Activated CD8-positive, alpha-beta memory T cell treated with anti-CD3 and anti-CD28 coated beads, Interleukin-2, amount 50 U/mL, for 48 hours (primary cell): ENCODE measurements at places on chromosomes 2 and 18.

GRCh38 chr2:80019571-80020460 is 284.7 kb downstream of the LRRTM1 start:
- DNase-seq: no peak

DNA sequence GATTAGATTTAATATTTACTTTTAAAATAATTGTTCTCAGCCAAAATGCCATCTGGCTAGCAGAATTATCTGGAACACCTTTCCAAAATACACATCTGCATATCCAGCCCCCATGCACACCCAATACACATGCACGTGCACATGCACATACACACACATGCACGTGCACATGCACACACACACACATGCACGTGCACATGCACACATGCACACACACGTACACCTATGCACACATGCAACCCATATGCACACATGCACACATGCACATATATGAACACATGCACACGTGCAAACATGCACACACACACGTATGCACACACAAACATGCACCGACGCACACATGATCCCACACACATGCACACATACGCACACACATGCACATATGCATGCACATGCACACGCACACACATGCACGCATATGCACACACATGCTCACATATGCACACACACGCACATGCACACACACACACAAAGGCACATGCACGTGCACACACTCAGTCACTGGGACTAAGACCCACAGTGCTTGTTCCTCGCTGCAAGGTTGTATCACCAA is 53.5 kb downstream of the COPS8 start:
- DNase-seq: peak; percentile 8

- DNase-seq: no peak
Measured at GRCh38 chr2:44549099-44549471, 187.3 kb downstream of the CAMKMT start.

DNA sequence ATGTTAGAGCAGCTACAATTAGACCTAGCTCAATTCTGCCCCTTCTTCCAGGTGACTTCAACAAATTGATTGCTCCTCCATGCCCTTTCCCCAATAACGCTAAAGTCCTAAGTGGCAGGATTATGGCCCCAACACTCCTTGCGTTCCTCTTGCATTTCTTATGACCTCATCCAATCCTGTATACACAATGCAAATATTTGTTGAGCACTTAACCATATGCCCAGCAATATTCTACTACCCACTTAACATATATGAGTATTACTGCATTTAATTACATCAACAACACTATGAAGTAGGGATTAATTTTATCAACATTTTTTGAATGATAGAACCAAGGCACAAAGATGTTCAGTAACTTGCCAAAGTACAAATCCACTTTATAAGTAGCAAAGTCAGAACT is 54.2 kb upstream of the ACVR2A start:
- DNase-seq: no peak

- DNase-seq: no peak
Measured at GRCh38 chr18:11906176-11906575, 1.9 kb downstream of the MPPE1 start.

GRCh38 chr2:191231995-191232394 is 13.2 kb upstream of the MYO1B start:
- no peak for DNase-seq

GRCh38 chr2:72291059-72291458 is 143.4 kb upstream of the CYP26B1 start:
- DNase-seq: no peak
